ENCODE measurements at places on chromosomes 5 and 9.

- H3K4me3 ChIP-seq = no peak overlapping the region
- no peaks in the 10 kb centered on the region for H3K36me3 ChIP-seq
- no peak overlapping the region for H3K27ac ChIP-seq
- H3K27me3 ChIP-seq = peaks cover 34% of the 10 kb centered on the region
- DNase-seq = no peak
These were observed 293.2 kb downstream of the CWC27 start for GRCh38 chr5:65061974-65062353.

DNA sequence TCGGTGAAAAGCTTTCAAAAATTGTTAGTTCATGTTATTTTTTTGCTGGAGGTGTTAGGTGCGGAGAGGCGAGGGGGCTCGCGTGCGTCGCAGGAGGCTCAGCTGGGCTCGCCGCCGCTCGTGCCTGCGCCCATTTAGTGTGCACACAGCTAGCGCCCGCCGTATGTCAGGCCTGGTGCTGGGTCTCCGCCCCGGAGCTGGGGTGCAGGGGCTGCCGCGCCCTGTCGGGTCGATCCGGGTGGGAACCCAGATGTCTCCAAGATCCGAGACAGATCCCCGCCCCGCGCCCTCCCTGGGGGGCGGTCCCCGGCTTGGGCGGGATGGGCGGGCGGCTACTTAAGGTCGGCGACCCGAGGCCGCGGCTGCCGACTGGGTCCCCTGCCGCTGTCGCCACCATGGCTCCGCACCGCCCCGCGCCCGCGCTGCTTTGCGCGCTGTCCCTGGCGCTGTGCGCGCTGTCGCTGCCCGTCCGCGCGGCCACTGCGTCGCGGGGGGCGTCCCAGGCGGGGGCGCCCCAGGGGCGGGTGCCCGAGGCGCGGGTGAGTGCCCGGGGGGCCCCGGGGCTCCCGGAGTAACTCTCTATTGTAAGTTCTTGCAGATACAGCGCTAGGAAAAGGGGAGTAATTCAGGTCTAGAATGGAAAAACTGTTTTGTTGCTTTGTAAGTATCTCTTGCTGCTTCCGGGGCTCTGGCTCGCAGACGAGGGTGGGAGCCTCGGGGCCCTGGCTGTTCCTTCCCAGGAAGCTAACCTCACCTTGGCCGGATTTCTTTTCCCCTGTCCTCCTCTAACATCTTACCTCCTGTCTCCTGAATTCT is 31.7 kb downstream of the GSN start:
- H3K27me3 ChIP-seq = peaks cover 28% of the 10 kb centered on the region
- no peaks in the 10 kb centered on the region for H3K36me3 ChIP-seq
- H3K4me3 ChIP-seq = peak overlapping the region; percentile 66
- H3K4me1 ChIP-seq = peaks cover 19% of the 10 kb centered on the region
- DNase-seq = no peak

GRCh38 chr5:158155811-158156505 is 297.0 kb upstream of the CLINT1 start:
- no peaks in the 10 kb centered on the region for H3K36me3 ChIP-seq
- H3K4me1 ChIP-seq = no peaks in the 10 kb centered on the region
- no peak overlapping the region for H3K4me3 ChIP-seq
- no peak overlapping the region for H3K27ac ChIP-seq

DNA sequence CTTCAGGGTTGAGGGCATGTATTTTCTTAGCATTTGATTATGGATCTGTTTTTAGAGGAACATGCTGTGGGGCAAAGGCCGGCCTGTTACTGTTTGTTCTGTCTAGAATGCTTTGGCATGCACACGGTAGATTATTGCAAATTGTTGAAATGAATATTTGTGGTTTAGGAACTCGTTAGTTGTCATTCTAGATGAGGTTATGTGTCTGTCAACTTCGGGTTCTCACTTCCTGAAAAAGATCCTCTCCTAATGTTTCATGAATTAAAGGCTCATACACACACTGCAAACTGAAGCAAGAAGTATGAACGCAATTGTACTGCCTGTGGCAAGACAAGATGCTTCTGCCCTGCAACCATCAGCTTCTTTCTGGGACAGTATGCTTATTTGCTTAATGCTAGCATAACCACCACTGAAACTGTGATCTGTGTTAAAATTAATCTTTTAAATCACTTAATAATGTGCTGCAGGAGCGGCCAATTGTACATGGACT is 99.6 kb downstream of the BASP1 start:
- H3K36me3 ChIP-seq = peaks cover 2% of the 10 kb centered on the region
- H3K4me3 ChIP-seq = no peak overlapping the region

DNA sequence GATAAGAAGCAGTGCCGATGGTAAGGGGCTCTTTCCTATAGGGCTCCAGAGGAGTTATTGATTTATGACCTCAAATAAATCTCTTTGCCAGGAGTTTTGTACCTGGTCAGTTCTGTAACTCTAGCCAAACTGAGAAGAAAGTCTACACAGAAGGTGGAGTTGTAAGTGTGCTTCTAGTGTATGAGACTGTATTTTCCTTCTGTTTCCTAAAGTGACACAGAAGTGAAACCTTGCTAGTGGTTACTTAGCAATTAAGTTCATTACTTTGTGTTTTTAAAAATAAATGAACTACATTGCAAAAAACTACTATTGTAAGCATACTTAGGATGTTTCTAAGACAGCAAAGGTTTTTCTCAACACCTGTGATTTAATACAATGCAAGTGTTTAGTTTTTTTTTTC is 48.7 kb upstream of the ACTBL2 start:
- H3K27me3 ChIP-seq = no peaks in the 10 kb centered on the region
- H3K36me3 ChIP-seq = no peaks in the 10 kb centered on the region
- H3K4me3 ChIP-seq = no peak overlapping the region
- DNase-seq = no peak
- no peak overlapping the region for H3K27ac ChIP-seq

DNA sequence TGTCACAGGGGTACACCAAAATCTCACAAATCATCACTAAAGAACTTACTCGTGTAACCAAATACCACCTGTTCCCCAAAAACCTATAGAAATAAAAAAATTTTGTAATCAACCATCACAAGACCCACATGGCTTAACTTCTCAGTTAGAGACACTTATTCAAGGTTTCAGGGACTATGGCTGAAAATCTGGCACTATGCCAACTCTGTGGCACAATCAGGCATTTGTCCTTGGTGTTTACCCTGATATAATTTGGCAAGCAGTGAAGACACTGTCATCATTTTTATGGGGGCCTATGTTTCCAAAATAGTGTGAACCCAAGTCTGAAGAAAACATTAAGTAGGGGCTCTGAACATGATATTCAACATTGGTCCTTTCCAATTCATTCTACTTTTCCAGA is 59.0 kb downstream of the ZNF622 start:
- peaks cover 9% of the 10 kb centered on the region for H3K27me3 ChIP-seq
- no peak overlapping the region for H3K4me3 ChIP-seq
- no peak overlapping the region for H3K27ac ChIP-seq
- no peaks in the 10 kb centered on the region for H3K36me3 ChIP-seq

DNA sequence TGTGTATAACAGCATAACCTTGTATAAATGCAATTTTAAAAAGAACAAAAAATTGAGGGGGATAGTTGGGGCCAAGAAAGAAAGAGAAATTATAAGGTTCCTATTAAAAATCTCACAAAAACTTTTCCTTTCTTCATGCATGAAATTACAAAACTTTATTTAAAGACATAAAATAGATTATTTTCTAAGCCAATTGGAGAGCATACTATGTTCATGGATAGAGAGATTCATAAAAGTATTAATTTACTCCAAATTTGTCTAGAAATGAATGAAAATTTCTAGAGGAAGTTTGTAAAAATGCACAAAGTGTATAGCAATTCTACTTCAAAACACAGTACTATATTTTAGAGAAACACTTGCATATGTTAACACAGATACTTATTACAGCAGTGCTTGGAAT is 200.4 kb downstream of the PCSK1 start:
- no peaks in the 10 kb centered on the region for H3K36me3 ChIP-seq
- no peak overlapping the region for H3K27ac ChIP-seq
- H3K27me3 ChIP-seq = peaks cover 24% of the 10 kb centered on the region
- H3K4me1 ChIP-seq = no peaks in the 10 kb centered on the region

- no peaks in the 10 kb centered on the region for H3K27me3 ChIP-seq
- DNase-seq = peak; percentile 70
- H3K4me3 ChIP-seq = peak overlapping the region; percentile 65
- H3K36me3 ChIP-seq = peaks cover 22% of the 10 kb centered on the region
- H3K4me1 ChIP-seq = peaks cover 70% of the 10 kb centered on the region
- H3K27ac ChIP-seq = peak overlapping the region; percentile 97
These were observed 180.9 kb downstream of the NR3C1 start for GRCh38 chr5:143222287-143223231.

GRCh38 chr5:10923310-10923709 is 162.3 kb upstream of the DAP start:
- no peaks in the 10 kb centered on the region for H3K36me3 ChIP-seq
- peaks cover 35% of the 10 kb centered on the region for H3K27me3 ChIP-seq
- no peak overlapping the region for H3K27ac ChIP-seq
- DNase-seq = no peak
- H3K4me3 ChIP-seq = no peak overlapping the region

GRCh38 chr5:136776022-136776927 is 410.9 kb upstream of the TRPC7 start:
- no peak overlapping the region for H3K27ac ChIP-seq
- no peak for DNase-seq
- H3K4me3 ChIP-seq = no peak overlapping the region
- H3K27me3 ChIP-seq = no peaks in the 10 kb centered on the region
